Right atrium auricular region (tissue), 2 donors: ENCODE measurements at places on chromosomes 6 and 20. TPM values are rescaled to one million over a fixed set of nuclear protein-coding genes. Genes with fewer than 3 reads are reported as not detected.

The ABHD16B gene
- not detected for total RNA-seq

The GHRH gene
- total RNA-seq, result 1.5 TPM

The ARMC2 gene
- 5.5 TPM for total RNA-seq

The MAP3K5 gene
- 6.7 TPM for total RNA-seq

The GPRC6A gene
- not detected for total RNA-seq

The PXT1 gene
- not detected for total RNA-seq

The DDX39B gene
- 119 TPM for total RNA-seq

The HLA-G gene
- not detected for total RNA-seq

The FAM217A gene
- total RNA-seq, result not detected

The SIRPB2 gene
- 2.6 TPM for total RNA-seq

The FOXA2 gene
- total RNA-seq, result not detected

The HFE gene
- 3.1 TPM for total RNA-seq

DNA sequence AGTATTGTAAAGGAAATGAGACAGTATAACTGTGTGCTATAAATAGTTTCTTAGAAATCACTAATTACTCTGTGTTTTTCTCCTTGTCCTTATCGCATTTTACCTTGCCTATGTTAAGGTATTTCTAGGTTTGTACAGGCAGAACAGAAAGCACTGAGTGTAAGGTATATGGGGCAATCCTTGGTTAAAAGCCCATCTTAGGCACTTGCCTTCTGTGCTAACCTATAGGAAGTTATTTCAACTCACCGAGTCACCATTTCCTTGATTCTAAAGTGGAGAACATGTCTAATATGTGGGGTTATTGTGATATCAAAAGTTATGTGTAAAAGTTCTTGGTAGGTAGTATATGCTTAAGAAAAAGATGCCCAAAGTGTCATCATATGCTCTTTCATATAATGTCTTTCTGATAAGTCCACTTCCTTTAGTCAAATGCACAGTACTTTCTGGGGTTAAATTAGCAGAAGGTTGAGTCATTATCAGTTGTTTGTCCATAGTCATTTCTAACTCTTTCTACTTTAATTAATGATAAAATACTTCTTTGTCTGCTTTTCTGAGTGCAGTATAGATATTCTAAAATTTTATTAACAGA is 276.4 kb downstream of the UTRN start:
- DNase-seq, result no peak

DNA sequence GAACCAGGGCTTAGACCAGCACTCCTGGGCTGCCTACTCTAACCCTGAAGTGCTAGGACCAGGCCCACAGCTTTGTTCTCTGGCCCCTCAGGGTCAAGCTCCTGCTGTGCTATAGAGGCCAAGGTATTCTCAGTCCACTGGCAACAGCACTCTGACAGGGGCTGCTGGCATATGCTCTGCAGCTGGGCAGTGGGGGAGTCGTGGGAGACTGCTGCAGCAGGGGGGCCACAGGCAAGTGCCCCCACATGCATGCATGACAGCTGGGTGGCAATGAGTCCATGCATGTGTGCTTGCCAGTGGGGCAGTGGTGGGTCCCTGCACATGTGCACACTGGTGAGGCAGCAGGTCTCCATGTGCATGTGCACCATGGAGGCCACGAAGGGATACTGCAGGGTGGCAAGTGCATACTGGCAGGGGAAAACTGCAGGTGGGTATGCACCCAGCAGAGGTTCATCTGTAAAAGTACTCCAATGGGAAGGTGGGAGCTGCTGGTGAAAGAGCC is 364.9 kb upstream of the IRAK1BP1 start:
- no peak for DNase-seq

DNA sequence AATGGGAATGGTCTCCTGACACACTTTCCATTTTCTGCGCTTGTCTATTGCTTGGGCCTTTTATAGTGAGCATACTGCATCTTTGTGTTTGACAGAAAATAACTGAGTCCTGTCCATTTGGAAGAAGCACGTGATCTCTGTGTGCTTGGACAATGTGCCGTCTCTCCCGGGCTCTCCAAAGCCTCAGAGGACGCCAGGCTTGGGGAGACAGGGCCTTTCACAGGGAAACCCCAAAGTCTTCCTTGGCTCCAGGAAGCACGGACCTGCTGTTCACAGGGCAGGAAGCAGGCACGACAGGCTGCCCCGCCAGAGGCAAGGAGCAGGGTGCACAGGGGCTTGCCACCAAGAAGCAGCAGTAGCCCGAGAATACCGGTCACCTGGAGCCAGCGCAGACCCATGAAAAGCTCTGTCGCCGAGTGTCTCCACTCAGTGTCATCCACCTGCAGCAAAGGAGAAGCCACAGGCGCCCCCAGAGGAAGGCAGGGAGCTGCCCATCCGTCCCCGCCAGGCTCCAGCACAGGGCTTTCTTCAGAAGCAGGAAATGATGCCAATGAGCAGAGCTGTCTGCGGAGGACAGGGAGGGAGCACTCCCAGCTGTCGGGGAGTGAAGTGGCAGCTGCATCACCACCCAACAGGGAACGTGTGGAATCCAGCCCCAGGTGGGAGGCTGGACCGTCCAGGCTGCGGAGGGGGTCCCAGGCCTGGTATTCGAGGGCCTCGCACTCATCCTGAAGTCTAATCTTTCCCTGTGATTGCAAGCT is 135.1 kb downstream of the AGPAT4 start:
- peak; percentile 40 for DNase-seq

GRCh38 chr6:150813319-150813992 is 52.0 kb upstream of the MTHFD1L start:
- no peak for DNase-seq

GRCh38 chr6:6975459-6976111 is 132.2 kb upstream of the RREB1 start:
- DNase-seq, result no peak

- no peak for DNase-seq
Observed at GRCh38 chr6:50843842-50844241, 25.2 kb downstream of the TFAP2B start.

DNA sequence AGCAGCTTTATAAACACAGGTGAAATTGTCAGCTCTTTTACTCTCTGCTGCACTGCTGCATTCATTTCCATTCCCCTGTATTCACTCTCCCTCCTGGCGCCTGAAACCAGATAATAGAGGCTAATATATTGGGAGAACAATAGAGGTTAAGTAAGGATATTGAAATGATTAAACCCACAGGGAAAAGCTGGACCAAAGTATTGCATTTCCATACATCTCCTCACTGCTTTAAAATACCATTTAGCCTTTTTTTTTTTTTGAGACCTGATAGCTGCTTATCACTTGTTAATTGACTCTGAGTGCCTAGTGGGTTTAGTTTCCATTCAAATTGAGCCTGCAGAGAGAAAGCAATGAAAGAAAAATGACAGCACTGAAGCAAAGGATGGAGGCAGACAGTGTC is 540.5 kb upstream of the IMPG1 start:
- DNase-seq, result no peak

- no peak for DNase-seq
Observed at GRCh38 chr6:47278545-47278944, 31.2 kb downstream of the TNFRSF21 start.

GRCh38 chr6:127453845-127454619 is 5.2 kb downstream of the KIAA0408 start:
- no peak for DNase-seq

- DNase-seq, result no peak
Observed at GRCh38 chr6:152401978-152402377, 235.2 kb downstream of the SYNE1 start.

DNA sequence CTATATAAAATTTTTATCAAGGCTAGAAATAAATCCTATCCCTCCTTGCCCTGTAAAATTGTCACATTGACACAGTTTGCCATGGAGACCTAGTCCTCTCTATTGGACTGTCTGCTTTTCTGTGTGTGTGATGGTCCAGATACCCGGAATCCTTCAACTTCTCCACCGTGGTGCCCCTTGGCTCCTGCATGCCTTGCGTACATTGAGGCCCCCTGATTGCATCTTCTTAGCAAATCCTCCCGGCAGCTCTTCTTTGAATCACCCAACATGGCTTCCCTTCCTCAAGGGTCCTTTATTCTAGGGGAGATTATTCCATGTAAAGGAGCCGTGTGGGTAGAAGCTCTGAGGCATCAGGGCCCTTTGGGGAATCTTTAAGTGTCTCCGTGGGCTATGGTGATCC is 219.5 kb downstream of the CDC5L start:
- no peak for DNase-seq

GRCh38 chr6:125913864-125914351 is 42.7 kb upstream of the HINT3 start:
- no peak for DNase-seq

GRCh38 chr20:53582574-53583351 is 10.9 kb downstream of the ZNF217 start:
- DNase-seq, result peak; percentile 75

- no peak for DNase-seq
Observed at GRCh38 chr20:2169456-2170088, 67.9 kb downstream of the STK35 start.

- DNase-seq, result no peak
Observed at GRCh38 chr20:363319-364078, 16.6 kb downstream of the NRSN2 start.

DNA sequence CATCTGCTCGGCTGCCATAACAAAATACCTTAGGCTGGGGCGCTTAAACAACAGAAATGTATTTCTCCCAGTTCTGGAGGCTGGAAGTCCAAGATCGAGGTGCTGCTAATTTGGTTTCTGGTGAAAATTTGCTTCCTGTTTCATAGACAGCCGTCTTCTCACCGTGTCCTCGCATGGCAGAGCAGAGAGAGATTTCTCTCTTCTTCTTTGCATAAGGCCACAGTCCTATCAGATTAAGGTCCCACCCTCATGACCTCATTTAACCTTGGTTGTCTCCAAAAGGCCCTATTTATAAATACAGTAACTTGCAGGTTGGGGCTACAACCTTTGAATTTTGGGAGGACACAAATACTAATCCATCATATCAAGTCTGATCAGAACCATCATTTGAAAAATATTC is 544.3 kb downstream of the KIF16B start:
- no peak for DNase-seq

DNA sequence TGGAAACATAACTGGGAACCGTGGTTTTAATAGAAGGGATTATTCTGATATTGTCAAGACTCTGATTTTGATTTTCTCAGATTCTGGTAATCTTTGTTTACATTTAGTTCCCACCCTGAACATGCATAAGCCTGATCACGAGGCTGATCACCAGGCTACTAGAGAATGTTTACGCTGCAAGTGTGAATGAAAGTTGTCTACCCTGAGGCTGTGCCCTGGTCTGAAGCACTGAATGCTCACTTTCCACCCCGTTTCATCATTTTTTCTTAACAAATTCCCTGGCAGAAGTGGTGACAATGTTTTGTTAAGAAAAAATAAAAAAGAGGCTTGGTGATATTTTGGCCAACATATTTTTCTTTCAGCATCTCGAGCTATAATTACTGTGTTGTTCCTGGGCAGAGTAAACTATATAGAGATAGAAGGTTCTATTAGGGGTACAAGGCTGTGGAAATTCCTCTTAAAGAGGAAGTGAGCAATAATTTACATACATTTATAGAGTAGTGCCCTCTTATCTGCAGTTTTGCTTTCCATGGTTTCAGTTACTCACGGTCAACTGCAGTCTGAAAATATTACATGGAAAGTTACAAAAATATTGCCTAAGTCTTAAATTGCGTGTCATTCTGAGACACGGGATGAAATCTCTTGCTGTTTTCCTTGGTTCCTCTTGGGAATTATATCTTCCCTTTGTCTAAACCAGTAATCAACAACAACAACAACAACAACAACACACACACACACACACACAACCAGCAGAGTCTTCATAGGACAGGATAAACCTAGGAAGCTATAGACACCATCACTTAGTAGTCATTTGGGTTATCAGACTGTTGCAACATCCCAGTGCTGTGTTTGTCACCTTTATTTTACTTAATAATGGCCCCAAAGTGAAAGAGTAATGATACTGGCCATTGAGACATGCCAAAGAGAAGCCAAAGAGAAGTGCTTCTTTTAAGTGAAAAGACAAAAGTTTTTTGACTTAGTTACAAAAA is 566.6 kb upstream of the CITED2 start:
- no peak for DNase-seq

DNA sequence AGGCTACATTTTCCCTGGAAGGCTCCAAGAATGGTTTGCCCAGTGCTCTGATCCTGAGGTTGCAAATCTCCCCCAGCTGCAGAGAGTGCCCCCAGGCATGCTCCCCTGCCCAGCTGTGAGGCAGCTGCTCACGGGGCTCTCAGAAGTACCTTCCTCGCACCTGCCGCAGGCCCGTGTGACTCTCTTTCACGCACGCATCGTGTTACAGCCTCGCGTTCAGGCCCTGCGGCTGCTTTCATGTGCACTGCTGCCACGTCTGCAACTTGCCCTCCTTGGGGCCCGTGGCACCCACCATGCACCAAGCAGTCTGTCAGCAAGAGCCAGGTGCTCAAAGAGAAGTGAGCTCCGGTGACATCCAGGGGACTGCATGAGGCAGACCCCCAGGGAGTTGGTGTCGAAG is 28.6 kb upstream of the SPO11 start:
- no peak for DNase-seq

- no peak for DNase-seq
Observed at GRCh38 chr6:131762984-131763383, 44.8 kb upstream of the ENPP1 start.

DNA sequence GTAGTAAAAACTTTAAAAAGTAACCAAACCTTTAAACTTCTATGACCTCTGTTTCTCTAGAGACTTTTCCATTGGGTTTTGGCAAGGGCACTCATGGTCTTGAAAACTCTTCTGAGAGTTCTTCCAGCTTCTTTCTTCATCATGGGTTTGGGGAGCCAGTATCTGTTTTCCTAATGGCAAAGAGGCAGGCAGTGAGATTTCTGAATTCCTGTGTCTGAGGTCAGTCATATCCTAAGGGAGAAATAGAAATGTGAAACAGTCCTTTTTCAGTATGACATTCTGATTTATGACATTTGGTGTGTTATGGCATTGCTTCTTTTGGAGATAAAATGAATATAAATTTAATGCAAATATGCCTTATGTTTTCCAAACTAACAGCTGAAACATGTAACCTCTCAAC is 518.5 kb upstream of the MARCKS start:
- DNase-seq, result no peak

- DNase-seq, result no peak
Observed at GRCh38 chr20:46420878-46421277, 14.5 kb upstream of the ELMO2 start.

- DNase-seq, result peak; percentile 84
Observed at GRCh38 chr20:57748601-57749130, 38.9 kb upstream of the PMEPA1 start.

DNA sequence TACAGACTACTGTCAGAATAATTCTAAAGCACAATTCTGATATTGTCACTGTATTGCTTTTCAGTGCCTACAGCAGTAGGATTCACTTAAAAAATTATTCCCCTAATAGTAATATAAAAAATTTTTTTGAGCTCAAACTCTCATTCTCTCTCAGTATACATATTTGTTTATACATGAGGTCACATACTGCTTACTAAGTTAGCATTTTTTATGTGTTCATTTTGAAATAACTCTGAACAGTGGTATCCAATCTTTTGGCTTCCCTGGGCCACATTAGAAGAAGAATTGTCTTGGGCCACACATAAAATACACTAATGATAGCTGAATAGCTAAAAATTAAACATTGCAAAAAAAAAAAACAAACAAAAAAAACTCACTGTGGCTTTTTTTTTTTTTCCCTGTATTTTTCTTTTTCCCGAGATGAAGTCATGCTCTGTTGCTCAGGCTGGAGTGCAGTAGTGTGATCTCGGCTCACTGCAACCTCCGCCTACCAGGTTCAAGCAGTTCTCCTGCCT is 38.6 kb downstream of the ASXL1 start:
- DNase-seq, result no peak

- DNase-seq, result peak; percentile 73
Observed at GRCh38 chr6:43608310-43608763, 20.7 kb downstream of the GTPBP2 start.

- DNase-seq, result peak; percentile 72
Observed at GRCh38 chr20:24503352-24503931, 34.0 kb downstream of the SYNDIG1 start.
